Astrocyte of the hippocampus (primary cell): ENCODE measurements at places on chromosomes 12 and 14.

GRCh38 chr12:93111773-93112172 is 182.7 kb upstream of the EEA1 start:
- DNase-seq: no peak

- peak; percentile 87 for DNase-seq
Measured at GRCh38 chr12:47741340-47741703, 16.0 kb upstream of the ENDOU start.

DNA sequence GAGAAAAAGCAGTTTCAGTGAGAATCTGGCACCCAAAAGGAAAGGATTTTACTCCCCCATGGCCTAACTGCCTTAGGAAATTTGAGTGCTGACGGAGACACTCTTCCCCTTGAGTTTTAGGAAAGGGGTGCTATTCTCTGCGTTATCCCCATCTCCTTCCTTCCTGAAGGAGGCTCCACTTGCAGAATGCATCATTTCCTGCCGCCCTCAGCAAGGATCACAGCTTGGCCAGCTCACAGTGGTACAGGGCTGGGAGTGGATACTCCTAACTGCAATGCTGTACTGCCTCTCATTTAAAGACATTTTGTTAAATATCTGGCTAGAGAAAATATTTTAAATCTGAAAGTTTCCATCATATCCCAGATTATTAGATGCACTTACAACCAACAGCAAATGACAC is 33.0 kb downstream of the RDH12 start:
- DNase-seq: no peak

DNA sequence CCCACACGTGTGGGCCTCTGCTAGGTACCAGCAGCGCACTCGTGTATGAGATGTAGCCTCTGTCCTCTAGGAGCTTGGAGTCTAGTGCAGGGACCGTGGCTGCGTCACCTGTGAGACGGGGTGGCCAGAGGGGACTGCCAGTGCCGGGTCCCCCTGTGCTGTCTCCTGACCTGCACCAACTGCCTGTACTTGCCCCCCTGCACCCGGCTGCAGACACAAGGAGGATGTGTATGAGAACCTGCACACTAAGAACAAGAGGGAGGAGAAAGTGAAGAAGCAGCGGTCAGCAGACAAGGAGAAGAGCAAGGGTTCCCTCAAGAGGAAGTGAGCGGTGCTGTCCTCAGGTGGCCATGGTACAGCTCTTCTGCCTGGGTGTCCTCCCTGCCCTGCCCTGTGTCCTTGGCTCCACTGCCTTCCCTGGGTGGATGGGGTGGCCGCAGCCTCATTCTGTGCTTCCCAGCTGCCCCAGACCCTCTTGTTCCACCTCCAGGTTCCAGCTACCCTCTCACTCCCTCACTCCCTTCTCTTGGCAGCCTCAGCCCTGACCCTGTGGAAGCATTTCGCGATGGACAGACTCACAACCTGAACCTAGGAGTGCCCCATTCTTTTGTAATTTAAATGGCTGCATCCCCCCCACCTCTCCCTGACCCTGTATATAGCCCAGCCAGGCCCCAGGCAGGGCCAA is 9.6 kb downstream of the PTPN6 start:
- no peak for DNase-seq

DNA sequence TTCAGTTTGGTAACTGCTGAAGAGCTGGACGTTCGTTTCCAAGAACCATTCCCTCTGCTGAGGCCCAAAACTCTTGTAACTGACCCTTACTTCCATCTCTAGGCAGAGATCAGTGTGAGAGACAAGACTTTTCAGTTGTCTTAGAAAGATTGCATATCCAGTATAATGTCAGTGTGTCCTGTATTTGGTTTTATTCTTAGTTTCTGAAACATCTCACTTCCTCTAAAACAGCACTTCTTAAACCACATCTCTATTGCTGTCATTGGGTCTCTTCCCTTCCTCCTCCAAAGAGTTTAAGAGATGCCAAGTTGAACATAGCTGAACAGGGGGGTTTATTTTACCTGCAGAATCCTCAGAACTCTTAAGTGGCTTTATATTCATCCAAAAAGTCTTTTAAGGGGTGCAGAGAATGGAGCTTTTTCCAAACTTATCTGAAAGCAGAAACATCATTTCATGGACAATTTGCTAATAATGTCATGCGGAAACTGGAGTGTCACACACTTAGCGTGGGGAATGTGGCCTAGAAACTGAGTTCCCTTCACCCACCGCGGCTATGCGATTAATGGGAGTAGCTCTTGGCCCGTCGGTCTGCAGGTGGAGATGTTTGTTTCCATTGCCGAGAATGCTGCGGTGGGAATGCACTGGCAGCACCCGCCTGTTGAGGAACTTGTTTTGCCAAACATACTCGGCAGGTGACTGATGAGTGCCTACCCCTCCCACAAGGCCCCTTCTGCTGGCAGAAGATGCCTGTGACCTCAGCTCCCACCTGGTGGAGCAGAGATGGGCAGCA is 148.2 kb downstream of the ADGRD1 start:
- no peak for DNase-seq

DNA sequence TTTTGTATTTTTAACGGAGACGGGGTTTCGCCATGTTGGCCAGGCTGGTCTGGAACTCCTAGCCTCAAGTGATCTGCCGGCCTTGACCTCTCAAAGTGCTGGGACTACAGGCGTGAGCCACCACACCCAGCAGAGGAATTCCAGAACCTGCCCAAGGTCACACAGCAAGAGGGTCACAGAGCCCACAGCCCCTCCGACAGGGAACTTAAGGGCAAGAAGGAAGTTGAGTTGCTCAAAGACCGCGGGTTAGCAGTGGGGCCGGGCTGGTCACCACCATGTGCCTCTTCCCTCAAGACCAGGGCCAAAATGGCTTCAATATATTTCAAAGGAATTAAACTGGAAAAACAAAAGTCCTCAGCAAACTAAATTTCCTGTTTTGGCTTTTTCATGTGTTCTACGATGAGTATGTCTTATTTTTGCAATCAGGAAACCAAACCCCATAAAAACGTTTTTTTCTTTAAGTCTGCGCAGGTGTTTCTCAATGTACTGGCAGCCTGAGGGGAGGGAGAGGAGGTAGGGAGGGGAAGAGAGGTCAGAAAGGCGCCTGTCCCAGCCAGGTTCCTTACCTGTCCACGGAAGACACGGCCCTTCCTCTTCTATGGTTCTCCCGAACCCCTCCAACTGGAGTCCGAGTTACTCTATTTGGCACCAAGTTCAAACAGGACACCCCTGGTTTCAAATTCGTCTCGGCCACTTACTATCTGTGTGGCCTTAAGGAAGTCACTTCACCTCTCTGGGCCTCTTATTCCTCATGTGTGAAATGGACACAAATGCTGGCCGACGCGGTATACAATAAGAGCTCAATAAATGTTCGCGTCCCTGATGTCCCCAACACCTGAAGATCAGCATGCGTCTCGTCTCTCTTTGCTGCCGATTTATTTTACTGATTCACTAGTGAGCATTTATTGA is 778 bp downstream of the SLC8B1 start:
- DNase-seq: no peak

DNA sequence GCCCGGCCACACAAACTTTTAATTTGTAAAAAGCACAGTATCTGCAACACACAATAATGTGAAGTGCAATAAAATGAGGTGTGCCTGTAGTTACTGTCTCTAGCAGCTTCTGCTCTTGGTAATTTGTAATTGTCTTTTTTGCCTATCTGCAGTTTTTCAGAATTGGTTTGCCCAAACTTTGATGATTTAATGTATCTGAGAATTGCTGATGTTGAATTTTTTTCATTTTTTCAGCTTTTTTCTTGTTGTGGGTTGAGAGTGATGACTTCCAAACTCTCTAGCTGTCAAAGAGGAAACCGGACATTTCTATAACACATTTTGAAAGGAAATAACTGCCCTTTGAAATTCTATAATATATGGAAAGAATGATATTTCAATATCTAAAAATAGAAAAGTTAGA is 236.9 kb downstream of the RERGL start:
- DNase-seq: no peak

DNA sequence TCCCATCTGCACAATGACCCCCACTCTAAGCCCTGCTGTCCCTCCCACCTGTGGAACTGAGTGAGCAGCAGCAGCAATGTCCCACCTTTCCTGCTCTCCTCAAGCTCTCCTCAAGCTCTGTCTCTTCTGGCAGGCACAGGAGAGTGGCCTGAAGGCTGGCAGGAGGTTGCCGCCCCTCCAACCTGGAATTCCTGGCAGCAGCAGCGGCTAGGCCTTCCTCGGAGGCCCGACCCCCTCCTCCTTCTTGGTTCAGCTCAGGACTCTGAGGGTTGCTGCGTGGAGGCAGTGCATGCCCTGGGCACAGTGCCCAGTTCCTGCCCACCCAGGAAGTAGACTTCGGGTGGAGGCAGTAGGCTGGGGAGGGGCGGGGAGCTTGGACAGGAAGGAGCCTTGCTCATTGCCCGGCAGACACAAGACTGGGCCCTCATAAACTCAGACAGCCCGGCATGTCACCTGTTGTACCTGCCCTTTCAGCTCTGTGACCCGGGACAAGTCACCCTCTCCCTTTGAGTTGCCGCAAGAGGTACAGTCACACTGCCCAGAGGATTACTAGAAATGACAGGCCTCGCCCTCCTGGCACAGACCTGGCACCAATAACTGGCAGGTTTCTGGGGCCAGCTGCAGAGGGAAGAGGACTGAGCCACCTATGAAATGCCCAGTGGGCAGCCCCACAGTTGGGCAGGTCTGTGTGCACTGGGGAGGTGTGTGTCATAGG is 2.1 kb upstream of the SERPINA1 start:
- peak; percentile 29 for DNase-seq

- DNase-seq: peak; percentile 55
Measured at GRCh38 chr12:89951050-89951693, 242.5 kb upstream of the ATP2B1 start.

- peak; percentile 55 for DNase-seq
Measured at GRCh38 chr14:105315211-105315721, 718 bp downstream of the PACS2 start.

GRCh38 chr12:49471557-49471956 is 67.3 kb upstream of the KCNH3 start:
- DNase-seq: no peak

DNA sequence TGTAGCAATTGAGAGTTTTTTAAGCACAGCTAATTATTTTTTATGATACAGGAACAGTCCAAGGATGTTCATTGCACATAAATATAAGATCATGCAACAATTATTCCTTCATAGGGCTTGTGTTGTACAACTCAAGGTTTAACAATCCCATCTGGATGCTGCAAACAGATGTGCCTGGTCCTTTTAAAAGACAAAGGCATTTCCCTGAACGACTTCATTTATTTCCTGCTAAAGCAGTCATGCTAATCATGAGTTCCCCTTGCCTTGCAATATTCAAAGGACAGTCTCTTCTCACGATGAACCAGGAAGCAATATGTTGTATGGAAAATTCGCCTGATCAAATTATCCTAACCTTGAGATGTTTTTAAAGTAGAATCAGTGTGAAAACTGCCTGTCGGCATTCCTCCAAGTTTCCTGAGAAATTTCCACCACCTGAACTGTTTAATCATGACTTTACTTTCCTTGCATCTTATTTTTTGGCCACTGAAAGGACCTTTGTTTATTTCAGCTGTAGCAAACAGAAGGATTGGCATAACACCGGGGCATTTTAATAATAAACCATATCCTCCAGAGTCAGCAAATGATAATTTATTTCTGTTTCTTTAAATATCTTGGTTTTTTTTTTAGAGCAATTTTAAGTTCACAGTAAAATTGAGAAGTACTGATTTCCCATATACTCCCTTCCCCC is 33.9 kb upstream of the TSPAN8 start:
- DNase-seq: no peak

GRCh38 chr14:99188731-99189191 is 83.2 kb downstream of the BCL11B start:
- peak; percentile 45 for DNase-seq

- DNase-seq: no peak
Measured at GRCh38 chr14:70655110-70655826, 13.6 kb downstream of the TTC9 start.

DNA sequence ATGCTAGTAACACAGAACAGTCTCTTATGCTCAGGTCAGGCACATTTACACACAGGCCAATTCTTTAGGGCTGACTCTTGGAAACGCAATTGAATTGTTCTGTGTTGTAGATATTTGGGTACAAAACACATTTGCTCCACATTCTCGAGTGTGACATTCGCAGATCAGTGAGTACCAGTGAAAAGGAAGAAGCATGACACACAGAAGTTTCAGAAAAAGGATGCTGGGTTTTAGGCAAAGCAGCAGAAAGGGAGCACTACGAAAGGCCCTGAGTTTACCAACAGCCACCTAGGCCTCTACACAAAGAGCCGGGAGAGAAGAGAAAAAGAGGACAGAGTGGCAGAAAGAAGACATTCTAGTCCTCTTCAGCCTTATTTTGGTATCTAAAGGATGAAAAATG is 254.4 kb upstream of the BTG1 start:
- DNase-seq: no peak

DNA sequence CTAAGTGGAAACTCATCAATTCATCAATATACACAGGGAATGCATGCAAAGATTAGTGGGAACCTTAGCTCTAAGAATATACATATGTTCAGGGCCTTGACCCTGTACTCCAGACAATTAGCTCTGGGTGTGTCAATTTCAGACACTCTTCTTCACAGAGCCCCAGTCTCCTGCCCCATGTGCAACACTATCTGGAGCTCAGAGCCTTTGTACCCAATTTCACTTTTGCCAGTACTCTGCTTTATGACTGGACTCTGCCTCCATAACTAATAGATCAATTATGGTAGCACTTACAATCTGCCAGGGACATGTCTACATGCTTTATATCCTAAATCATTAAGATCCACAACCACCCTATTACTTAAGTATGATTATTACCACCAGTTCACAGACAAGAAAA is 152.5 kb upstream of the PLEKHG7 start:
- no peak for DNase-seq

DNA sequence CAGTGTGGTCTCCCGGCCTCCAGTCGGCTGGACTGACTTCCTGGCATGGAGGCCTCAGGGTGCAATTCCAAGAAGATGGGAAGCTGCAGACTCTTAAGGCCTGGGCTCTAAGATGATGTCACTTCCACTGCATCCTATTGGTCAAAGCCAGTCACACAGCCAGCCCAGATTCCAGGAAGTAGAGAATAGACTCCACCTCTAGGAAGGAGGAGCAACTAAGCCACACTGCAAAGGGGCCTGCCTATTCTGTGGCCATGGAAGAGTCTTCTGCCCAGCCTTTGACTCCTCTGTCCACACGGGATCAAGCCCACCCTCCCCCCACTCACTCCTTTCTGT is 103.9 kb upstream of the RFLNA start:
- DNase-seq: no peak

DNA sequence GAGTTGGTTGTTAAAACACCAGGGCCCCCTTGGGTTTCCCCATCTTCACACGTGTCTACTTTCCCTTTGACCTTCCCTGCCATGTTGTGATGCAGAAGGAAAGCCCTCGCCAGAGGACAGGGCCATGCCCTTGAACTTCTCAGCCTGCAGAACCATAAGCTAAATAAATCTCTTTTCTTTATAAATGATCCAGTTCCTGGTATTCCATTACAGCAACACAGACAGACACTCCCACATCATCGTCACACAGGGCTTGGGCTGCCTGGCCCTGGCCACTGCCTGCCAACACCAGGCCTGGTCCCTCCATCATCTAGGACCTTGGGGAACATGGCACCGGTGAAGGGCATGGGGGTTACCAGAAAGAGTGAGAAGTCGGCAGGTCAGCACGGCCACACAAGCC is 84.8 kb downstream of the DPF3 start:
- no peak for DNase-seq

GRCh38 chr12:46267575-46267824 is 1.3 kb downstream of the SLC38A1 start:
- DNase-seq: no peak

GRCh38 chr14:66495218-66496098 is 9.3 kb downstream of the CCDC196 start:
- peak; percentile 80 for DNase-seq

GRCh38 chr14:101809671-101810514 is 48.4 kb downstream of the PPP2R5C start:
- peak; percentile 95 for DNase-seq

- DNase-seq: no peak
Measured at GRCh38 chr14:96109596-96110355, 70.6 kb downstream of the C14orf132 start.
